CD4-positive, alpha-beta T cell treated with Interleukin-1 beta for 1 hour (primary cell): ENCODE measurements at places on chromosomes 13 and 19.

GRCh38 chr19:40257096-40257517 lies 28.0 kb downstream of the AKT2 start:
- no peak for DNase-seq

- DNase-seq: no peak
Observed at GRCh38 chr19:7512400-7512851, 3.5 kb upstream of the ZNF358 start.

- peak; percentile 40 for DNase-seq
Observed at GRCh38 chr13:80338781-80339562, 2.0 kb downstream of the SPRY2 start.

DNA sequence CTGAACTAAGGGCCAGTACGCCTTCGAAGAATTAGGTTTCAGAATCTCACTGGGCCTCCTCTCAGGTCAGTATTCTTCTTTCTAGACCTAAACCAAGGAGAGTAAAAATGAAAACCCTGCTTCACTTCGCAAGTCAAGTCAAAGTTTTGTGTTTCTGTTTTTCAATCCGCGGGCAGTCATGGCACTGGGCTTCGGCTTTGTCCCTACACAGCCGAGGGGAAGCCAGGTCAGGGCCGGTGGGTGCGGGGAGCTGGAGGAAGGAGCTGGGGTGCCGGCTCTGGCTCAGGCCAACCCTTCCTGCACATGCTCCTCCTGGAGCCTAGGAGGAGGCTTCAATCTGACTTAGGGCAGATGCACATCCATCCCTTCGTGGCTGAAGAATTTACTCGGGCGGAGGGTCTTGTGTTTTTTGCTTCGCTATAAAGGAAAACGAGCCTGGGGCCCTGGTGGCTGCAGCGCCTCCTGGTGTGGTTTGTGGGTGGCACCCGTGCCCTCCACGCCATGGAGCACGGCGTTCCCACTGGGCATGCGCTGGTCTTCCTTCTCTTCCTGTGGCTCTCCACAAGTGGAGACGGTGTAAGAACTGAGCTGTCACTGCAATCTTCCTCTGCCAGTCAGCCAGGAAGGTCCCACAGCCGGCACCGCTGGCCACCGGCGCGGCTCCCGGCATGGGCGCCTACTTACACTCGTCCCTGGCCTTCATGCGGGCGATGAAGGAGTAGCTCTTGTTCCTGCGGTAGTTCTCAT lies 22.5 kb downstream of the C19orf44 start:
- no peak for DNase-seq

GRCh38 chr13:91375116-91375729 lies 23.2 kb upstream of the GPC5 start:
- peak; percentile 17 for DNase-seq

- no peak for DNase-seq
Observed at GRCh38 chr19:3012621-3013262, 16.3 kb downstream of the TLE2 start.

DNA sequence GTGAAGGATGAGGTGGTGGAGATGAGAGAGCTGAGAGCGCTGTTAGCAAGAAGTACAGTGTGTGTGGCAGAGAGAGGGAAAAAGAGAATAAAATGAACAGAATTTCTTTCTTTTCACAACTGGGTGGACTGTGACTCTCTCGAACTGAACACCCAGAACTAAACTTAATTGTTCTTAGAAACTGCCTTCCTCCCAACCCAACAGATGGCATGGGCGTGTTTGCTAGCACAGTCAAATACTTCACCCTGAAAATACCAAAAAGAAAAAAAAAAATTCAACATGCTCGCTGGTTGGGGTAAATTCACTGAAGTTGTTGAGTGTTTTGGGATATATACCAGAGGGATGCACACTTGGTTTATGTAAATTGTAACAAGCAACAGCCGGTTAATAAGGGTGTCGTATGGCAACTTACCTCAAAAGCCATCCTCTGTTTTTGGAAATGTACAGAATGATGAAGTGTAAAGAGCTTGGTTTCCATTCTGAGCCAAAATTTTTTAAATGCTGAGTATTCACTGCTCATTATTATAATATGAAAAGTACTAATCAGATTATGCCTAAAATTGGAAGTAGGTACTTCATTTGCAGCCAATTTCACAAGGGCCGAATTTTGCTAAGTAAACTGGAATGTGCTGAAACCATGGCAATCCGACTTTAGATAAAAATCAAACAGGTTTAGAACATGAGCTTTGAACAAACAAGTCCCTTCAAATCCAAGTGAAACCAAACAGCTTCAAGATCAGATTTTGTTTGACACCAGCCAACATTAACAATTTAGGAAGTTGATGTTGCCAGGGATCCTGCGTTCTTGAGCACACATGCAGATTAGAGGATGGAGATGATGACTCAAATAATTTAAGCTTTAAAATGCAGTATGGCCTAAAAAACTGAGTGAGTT lies 115.8 kb downstream of the ZIC5 start:
- DNase-seq: no peak

DNA sequence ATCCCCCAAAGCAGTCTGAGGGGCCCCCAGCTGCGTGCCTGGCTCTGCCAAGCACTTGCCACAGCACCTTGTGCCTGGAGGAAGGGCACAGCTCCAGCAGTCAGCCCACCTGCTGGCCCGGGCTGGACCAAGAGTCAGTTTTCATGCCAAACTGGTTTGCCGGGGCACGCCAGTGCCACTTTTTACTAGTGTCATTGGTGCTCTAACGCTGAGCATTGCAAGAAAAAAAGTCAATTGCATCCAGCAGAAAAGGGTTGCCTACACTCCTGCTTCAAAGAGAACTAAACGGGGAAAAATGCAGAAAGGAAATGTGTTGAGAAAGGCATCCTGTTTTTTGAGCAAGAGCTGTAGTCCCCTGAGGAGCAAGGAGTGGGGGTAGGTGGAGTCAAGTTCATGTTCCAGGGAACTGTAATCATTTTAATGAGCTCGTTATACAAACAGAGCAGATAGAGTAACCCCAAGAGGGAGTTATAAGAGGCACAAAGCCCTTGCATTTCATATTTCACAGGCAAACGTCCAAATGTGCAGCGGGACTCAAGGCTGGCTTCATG lies 68.4 kb downstream of the F2RL3 start:
- no peak for DNase-seq

DNA sequence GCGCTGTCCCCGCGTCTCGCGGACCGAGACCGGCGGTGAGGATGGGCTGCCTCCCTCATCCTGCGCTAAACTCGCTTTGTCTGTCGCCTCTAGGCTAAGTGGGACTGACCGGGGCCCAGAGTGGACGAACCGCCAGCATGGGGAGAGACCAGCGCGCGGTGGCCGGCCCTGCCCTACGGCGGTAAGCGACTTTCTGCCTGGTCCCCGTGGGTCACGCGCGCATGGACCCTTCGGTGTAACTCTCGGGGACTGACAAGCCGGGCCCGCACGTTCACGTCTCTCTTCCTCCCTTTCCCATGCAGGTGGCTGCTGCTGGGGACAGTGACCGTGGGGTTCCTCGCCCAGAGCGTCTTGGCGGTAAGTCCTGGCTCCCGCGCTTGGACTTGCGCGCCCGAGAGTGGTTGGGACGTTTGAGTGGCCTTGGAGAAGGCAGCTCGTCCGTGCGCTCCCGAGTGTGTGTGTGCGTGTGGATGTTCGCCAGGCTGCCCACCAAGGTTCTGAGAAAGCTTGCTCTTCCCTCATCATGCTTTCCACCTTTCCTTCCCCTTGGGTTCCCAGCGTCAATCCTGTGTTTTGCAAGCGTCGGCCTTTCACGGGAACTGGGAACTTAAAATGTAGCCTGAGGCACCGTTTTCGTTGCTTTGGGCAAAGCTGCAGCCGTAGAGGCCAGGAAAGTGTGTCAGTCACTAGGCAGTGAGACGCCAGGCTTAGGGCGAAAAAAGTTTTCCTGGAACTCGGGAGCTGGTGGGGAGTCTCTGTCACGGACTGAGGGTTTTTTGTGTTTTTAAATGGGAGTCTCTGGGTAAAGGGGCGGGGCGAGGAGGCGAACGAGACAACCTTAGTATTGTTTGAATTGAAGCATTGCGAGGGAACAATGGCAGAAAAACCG lies 927 bp downstream of the COL4A2 start:
- no peak for DNase-seq

DNA sequence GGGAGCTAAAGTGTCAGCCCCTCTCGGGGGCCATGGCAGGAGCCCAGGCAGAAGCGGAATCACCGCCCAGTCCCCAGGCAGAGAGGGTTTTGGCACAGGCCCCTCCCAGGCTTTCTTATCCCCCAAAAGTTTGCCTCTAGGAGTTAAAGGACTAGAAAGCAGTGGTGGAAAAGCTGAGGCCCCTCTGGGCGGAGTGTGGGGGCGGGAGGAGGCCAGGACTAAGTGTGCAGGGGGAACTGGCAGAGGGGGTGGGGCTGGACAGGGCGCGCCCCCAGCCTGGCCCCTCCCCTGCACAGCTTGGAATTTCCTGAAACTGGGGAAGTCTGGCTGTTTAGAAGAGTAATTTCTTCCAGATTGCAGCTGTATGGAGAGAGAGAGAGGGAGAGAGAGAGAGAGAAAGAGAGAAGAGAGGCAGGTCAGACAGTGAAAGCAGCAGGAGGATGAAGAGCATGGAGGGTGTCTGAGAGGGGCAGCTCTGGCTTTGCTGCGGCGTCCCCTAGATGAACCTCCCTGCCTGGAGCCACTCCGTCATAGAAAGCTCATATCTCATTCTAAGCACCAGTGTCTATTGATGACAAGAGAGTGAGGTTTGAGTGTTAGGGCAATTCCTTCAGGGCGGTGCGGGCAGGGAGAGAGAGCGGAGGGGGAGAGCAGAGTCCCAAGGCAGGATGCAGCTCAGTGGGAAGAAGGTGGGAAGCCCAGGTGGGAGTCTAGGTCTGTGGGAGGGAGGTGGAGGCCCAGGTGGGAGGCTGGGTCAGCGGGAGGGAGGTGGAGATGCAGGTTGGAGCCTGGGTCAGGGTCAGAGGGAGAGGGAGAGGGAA lies at the start of gene CDC42EP5:
TSS of gene CDC42EP5 (minus strand) at position 226 of the 821 bp plus-strand sequence. CDS start 7,749 bp downstream, outside the sequence.
- no peak for DNase-seq

DNA sequence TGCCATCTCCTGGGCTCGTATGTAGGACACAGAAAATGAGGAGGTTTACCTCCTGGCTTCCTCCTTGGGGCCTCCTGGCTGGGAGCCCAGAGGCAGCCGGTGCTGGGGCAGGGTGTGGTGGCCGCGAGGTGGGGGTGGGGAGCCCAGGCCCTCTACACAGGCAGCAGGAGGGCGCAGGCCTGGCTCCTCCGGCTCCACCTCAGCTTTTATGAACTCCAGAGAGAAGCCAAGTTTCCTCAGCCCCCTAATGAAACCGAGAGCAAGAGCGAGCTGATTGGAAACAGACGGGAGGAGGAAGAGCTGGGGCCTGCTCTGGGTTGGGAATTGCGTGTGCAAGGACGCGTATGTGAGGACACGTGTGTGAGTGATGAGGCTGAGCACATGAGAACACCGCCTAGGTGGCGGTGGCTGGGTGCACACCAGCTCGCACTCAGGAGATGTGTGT lies 23.1 kb downstream of the LYL1 start:
- DNase-seq: no peak

DNA sequence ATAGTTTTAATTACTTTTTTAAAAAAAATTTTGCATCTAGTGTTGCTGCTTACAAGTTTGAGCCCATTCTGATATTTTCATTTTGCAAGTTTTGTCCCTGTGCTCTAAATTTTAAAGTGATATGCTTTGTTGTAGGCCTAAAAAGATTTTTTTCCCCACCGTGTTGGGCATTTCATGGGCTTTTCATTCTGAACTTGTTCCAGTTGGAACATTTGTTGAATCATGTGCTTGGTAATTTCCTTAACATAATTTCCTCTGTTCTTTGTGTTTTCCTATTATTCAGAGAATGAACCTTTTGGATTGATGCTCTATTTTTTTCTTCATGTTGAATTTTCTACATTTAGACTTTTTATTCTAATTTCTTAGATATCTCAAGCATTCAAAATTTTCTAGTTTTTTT lies 206.4 kb upstream of the SPRY2 start:
- DNase-seq: no peak

DNA sequence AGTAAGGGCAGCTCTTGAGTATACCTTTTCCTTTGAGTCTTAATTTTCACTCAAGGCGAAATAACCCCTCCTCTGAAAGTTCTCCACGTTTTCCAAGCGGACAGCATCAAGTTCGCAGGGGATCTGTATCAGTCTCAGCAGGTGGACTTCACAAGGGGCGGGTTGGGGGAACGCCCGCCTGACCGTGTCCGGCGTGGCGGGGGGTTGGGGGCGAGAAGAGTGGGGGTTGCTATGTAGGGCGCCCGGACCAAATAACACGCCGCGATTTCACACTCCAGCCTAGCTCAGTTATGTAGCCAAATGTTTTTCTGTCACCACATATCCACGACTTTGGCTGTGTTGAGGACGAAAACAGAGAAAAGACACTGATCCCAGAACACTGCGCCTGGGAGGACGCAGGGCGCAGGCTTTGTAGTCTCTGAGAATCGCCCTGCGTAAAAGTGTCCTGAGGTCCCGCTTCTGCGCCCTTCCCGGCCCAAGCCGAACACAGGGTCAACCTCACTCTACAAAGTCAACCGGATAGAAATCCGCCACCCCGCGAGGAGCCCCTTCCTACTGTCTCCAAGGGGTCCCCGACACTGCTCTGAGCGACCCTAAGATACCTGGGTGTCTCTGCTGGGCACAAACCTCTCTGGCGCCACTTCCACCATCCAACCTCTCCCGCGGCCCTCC lies 524 bp downstream of the RUBCNL start:
- no peak for DNase-seq

GRCh38 chr13:19955873-19956559 lies 2.5 kb upstream of the ZMYM2 start:
- no peak for DNase-seq

GRCh38 chr19:17950310-17951156 lies 16.4 kb upstream of the KCNN1 start:
- peak; percentile 69 for DNase-seq

DNA sequence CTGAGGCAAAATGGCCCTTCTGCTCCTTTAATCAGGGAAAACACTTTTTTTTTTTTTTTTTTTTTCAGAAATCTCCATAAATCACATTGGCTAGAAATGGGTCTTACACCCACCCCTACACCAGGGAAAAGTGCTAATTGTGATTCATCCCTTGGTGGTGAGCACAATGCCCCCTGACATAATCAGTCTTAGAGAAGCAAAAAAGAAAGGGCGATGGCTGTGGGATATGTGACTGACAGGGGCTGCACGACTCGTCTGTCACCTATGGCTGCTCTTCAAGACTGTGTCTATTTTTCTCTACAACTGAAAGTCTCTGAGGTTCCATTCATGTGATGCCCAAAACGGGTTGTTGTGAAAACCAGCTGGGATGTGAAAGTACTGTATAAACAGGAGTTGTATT lies 3.6 kb upstream of the GPC6 start:
- no peak for DNase-seq

DNA sequence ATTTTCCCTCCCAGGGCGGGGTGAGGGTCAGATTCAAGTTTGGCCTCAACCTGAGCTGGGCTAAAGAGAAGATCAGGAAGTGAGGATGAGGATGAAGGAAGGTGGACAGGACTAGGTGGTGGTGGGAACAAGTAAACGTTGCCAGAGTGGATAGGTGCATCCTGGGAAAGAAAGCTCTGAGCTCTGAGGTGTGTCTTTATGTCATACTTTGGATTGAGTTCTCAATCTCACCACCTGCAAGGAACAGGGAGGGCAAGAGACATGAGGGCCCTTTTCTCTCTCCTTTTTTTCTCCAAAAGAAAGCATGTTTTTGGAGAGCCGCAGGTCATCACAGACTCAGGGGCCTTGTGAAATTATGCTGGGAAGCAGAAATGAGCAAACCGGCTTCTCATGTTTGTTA lies 38.2 kb upstream of the IGFL1 start:
- DNase-seq: no peak
